ENCODE measurements at places on chromosomes 2 and 18.

DNA sequence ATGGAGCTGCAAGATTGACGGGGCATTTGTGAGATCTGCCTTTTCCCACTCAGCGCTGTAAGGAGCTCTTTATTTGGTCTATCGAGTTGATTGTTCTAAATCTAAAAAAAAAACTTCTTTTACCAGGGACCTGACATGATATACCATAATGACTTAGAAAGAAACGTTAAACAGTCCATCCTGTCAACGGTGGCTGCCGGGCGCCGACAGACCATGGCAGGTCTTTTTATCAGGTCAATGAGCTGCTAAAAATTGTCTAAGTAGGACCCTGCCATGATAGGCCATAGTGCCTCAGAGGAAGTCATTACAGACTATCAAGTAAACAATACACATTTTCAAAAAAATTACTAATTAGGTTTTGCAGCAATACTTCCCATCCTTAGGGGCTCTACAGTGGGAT lies 87.9 kb downstream of the KLHL14 start:
- no peak for DNase-seq

GRCh38 chr2:188884517-188884916 lies 89.7 kb upstream of the COL3A1 start:
- no peak for DNase-seq

- DNase-seq = no peak
Observed at GRCh38 chr2:96869822-96870625, at the start of gene SEMA4C. SEMA4C (minus strand) TSS chr2:96870080; CDS start chr2:96867886, 2,194 bp downstream.

DNA sequence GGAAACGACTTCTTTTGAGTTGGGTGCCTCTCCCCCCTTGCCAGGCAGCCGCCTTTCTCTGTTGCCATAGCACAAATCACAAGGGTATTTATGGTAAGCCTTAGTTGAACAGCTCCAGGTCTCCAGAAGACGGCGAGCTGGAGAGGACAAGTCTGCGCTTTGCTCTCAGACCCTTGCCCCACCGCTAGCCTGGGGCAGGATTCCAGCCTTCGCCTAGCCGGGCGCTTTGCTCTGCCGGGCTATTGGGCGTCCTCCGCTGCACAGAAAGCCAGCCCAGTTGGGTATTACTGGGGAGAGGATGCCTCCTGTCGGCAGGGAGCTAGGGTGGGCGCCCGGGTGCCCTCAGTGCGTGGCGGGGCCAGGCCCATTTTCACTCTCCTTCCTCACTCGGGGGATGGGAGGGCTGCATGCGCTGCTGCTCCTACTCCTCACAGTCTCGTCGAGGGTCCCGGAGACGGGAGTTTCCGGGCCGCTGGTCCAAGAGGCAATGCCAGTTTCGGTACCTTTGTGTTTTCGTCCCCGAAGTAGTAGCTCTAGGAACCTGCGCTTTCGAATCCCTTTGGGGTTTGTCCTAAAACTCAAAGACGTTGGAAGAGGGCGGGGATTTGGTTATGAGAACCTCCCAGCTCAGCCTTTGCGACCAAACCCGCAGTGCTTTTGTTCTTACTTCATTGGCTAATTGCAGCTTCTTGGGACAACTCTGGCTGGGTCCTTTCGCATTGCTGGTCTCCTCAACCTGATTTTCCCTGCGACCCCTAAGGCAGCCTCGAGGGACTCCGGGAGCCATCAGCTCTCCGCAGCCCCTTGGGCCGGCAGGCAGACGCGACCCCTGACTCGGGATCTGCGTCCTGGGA lies 3.6 kb upstream of the DLX2 start:
- DNase-seq = no peak

- peak; percentile 10 for DNase-seq
Observed at GRCh38 chr2:53715568-53715967, 52.0 kb upstream of the CHAC2 start.

DNA sequence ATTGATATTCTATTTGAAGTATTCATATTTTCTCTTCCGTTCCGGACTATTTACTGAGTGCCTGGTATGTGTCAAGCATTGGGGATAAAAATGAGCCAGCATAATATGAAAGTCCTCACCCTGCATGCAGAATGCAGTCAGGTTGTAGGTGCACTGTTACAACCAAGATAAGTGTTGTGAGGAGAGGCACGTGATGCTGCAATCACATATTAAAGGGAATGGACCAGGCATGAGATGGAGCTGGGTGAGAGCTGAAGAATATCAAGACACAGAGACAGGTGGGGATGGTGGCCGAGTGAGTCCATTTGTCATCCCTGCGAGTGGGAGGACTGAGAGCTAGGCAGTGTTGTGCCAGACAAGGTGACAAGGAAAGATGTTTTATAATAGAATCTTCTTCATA lies 52.3 kb downstream of the MFSD6 start:
- no peak for DNase-seq

DNA sequence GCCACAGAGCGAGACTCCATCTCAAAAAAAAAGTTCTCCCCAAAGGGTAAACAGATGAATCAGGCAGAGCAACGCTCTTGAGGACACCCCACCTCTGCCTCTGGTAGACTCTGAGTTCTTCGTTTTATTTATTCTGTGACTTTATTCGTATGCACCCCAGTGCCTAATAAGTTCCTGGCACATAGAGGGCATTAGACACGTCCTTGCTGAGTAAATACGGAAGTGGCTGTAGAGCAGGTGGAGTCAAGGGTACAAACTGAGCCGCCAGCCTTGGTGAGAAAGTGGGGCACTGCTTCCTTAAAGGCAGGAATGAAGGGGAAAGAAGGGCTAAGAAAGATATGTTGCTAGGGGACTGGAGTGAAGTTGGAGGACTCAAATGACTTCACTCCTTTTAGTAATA lies 12.9 kb downstream of the SULT1C2 start:
- DNase-seq = no peak

DNA sequence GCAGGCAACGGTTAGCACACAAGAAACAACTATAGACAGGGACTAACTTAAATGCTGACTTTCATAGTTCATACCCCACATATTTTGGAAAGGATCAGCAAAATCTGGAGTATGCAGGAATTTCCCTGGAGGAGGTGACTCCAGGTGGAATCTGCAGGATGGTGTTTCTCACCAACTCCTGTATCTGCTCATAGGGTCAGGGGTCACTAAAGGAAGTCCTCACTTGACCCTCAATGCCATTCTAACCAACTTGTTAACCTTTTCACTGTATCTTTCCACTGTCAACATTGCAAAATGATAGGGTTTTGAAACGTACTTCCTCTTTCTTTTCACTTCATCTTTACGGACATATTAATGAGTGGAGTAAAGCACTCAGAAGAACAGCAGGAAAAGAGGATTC lies 207.0 kb upstream of the CXCR4 start:
- peak; percentile 45 for DNase-seq

GRCh38 chr2:225196579-225196978 lies 154.3 kb upstream of the DOCK10 start:
- no peak for DNase-seq

GRCh38 chr18:35467624-35468016 lies 30.1 kb downstream of the INO80C start:
- DNase-seq = peak; percentile 75

DNA sequence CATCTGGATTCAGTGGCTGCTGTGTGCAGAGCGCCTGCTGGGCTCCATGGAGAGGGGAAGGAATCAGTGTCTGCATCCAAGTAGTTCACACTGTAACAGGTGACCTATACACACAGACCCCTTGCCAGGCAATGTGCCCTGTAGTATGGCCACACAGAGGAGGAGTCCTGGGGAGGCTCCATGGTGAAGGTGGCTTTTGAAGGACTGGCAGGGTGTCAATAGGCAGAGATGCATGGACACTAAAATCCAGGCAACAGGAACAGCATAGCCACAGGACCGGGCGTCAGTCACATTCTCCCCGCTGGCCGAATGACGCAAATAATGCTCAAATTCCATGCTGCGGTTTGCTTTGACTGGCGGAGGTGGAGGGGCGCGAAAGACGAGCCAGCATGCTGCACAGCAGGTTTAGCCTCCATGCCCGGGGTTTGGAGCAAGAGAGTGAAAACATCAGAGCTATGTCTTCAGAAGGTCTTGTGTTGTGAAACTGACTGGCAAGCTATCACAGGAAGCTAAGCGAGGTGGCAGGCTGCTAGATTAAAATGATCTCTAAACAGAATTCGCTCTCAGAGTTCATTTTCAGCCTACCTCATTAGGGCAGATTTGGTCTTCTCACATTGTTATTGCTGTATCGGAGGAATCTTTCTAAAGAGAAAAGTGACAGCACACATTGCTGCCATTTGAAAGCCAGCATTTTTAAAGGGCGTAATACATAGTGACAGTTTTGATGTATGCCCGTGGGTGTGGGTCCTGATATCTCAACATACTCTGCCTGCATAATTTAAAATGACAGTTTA lies 1.2 kb upstream of the CHMP1B start:
- DNase-seq = peak; percentile 31

- DNase-seq = no peak
Observed at GRCh38 chr2:177124371-177124770, 88.2 kb upstream of the HNRNPA3 start.

DNA sequence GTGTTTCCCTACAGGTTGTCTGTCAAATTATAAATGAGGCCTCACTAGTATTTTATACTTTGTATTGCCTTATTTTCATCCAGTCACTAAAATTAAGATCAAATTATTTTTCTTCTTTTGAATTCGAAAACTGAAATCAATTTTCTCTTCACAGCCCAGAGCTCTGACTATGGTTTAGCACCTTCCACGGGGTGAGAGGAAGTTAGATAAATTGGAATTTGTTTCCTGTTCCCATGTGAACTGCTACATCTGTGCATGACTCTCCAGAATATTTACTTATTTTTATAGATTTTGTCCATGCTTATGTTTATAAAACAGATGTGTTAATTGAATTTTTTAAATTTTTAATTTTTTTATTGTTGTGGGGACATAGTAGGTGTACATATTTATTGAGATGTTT lies 656.5 kb downstream of the IRS1 start:
- no peak for DNase-seq

DNA sequence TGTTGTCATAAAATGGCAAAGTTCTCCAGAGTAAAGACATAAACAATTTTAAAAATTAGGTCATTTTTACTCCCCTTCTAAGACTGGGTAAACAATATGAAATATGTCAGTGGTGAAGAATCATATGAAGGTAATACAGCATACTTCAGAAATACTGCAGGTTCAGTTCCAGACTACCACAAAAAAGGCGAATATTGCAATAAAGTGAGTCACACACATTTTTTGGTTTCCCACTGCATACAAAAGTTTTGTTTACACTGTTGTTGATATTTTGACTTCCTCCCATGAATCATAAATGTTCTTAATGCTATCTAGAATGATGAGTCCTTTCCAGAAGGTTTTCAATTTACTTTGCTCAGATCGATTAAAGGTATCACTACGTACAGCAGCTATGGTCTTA lies 73.5 kb downstream of the SMC6 start:
- DNase-seq = no peak

- peak; percentile 58 for DNase-seq
Observed at GRCh38 chr2:127067620-127068350, 39.2 kb downstream of the BIN1 start.

DNA sequence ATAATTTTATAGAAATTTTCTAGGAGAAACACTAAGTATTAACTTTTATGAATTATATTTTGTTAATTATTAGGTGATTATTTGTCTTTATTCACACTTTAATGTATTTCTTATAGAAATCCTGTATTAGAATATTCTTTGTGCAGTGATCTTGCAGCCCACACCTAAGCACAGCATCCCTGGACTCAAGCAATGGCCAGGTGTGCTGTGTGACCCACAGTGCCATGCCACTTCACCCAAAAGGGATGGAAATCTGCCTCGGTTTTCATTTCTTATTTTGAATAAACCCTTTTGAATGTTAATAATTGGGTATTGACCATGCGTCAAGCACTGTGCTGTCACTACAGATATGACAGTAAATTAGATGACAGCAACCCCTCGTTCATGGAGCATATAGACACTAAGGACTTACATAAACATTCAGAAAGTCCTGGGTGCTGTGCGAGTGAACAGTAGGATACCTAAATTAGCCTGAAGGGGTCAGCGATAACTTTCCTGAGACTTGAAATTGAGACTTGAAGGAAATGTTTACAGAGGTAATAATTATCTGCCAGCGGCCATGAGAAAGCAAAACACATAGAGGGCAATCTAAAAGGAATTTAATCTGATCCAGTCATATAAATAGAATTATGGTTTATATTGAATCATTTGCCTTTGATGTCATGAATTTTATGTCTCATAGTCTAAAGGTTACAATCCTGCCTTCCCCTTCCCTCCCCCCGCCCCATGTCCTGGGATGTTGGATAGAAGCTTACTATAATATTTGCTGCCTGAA lies 52.7 kb upstream of the CALCRL start:
- no peak for DNase-seq
